ENCODE measurements at places on chromosomes 6 and 20. TPM values are rescaled to one million over a fixed set of nuclear protein-coding genes. Genes with fewer than 3 reads are reported as not detected.
A peak's percentile ranks its signal among the peaks of the same experiment; 100 is the strongest.

GRCh38 chr20:63457737-63458136 is 14.7 kb downstream of the KCNQ2 start:
- H3K4me1 ChIP-seq = peaks cover 25% of the 10 kb centered on the region
- no peaks in the 10 kb centered on the region for H3K36me3 ChIP-seq
- H3K27me3 ChIP-seq = no peaks in the 10 kb centered on the region

DNA sequence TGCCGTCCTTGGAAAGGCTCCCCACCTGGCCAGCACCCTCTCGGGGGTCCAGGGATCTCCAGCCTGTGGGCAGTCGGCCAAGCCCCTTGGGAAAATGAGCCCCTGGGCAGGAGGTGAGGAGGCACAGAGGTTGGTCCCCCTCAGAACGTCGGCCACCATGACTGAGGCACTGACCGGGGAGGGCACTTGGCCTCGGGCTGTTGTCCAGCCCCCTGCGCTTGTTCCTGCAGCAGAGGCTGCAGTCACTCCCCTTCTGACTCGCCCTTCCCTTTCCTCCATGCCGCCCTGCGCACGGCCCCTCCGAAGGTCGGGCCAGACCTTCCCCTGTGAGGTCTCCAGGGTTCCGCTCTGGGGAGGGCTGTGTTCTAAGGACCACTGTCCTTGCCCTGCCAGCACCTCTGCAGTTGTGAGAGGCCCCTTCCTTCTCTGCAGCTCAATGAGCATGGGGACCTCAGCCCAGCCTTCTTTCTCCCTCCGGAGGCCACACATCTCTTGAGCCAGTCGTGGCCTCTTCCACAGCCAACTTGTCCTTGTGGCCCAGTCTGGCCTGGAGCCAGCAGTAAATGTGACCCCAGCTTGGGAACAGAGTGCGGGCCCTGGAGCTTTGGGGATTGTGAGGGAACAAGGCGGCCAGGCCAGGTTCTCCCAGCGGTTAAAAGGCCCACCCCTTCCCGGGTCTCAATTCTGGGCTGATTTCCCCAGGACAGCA is 195.5 kb downstream of the DLL1 start:
- peaks cover 42% of the 10 kb centered on the region for H3K27me3 ChIP-seq
- no peak for DNase-seq
- peaks cover 10% of the 10 kb centered on the region for H3K4me1 ChIP-seq
- H3K4me3 ChIP-seq = no peak overlapping the region
- no peaks in the 10 kb centered on the region for H3K36me3 ChIP-seq

GRCh38 chr20:44643596-44644229 is 7.8 kb downstream of the ADA start:
- no peak overlapping the region for H3K27ac ChIP-seq
- no peak overlapping the region for H3K4me3 ChIP-seq
- H3K27me3 ChIP-seq = no peaks in the 10 kb centered on the region
- no peak for DNase-seq

DNA sequence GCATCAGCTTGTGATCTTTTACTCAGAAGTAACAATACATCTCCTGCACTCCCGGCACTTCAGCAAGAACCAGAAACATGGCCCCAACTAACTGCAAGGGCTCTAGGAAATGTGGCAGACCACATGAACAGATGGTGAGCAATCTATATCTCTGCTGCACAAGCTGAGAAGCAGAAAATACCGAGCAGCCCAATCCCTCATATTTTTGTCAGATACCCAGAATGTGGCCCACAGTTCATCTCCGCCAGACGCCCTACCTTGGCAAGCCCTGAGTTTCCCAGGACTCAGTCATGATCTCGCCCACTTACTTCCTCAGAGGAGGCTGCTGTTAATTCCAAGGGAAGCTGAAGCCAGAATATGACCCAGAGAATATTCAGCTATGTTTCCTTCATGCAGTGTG is 63.1 kb upstream of the PHACTR1 start:
- H3K4me1 ChIP-seq = peaks cover 10% of the 10 kb centered on the region
- H3K27me3 ChIP-seq = no peaks in the 10 kb centered on the region
- H3K36me3 ChIP-seq = peaks cover 2% of the 10 kb centered on the region
- no peak overlapping the region for H3K4me3 ChIP-seq

DNA sequence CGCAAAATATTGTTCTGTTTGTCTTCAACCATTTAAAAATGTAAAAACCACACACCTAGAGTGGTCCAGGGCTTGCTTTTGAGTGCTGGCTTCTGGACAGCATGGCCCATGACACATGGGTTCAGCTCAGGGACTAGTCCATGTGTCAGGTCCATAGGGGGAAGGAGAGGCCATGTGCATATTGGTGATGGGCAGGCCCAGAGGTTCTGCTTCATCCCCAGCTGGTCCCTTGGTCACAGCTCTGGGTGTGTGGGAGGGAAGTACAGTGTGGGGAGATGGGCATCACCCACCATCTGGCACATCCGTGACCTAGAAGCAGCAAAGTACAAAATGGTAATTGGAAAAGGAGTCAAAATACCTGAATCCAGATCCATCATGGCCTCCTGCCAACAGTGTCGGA is 50.7 kb downstream of the STK35 start:
- H3K36me3 ChIP-seq = no peaks in the 10 kb centered on the region
- H3K4me1 ChIP-seq = no peaks in the 10 kb centered on the region
- no peak overlapping the region for H3K27ac ChIP-seq
- no peak for DNase-seq

GRCh38 chr6:39197521-39197920 is 31.8 kb downstream of the KCNK5 start:
- no peaks in the 10 kb centered on the region for H3K27me3 ChIP-seq
- H3K4me3 ChIP-seq = no peak overlapping the region
- peaks cover 34% of the 10 kb centered on the region for H3K36me3 ChIP-seq

DNA sequence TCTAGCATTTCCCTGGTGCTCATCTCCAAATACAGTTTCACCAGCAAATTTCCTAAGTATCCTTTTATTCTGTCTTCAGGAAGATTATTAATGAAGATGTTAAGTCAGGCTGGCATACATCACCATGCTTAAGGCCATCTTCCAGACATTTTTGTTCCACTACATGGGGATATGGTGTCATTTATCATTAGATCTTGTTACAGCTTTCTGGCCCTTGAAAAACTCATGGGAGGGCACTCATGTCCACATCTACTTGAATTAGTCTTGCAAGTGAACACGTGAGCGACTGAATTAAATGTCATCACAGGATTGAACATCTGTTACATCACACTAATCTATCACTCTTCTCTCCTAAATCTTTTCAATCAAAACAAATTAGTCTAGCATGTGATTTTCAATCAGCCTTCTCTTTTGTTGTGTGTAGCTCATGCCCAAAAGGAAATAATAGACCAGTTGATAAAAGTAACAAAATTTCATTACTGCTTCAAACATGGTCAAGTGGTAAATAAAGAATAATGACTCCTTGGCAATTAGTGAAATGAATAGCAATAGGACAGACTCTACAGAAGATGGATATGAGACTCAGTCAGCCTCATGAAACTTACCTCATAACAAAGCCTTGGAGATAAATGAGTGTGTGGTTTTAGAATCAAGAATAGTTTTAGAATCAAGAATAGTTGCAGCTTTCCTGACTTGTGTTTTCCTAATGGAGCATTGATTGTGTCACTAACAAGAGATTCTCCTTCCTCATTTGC is 80.5 kb downstream of the MTFR2 start:
- H3K4me3 ChIP-seq = no peak overlapping the region
- no peak overlapping the region for H3K27ac ChIP-seq
- H3K4me1 ChIP-seq = no peaks in the 10 kb centered on the region

DNA sequence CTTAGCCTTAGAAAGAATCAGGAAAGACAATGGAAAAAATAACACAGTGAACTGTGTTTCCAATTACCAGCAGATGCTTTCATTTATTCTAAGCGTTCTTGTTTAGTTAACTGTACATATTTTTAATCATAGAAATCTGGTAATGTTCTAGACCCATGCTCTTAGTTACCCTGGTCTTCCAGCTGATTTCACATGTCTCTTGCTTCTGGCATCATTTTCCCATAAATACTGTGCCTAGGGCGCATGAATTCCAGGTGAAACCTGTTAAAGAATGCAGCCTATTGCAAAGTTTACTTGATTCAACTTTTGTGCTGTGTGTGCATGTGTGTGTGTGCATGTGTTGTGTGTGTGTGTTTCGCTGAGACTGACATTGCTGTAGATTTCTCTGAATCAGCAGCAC is 178.6 kb downstream of the PDE7B start:
- no peak overlapping the region for H3K4me3 ChIP-seq
- H3K27me3 ChIP-seq = no peaks in the 10 kb centered on the region
- no peaks in the 10 kb centered on the region for H3K36me3 ChIP-seq
- H3K27ac ChIP-seq = no peak overlapping the region

GRCh38 chr20:32898729-32899128 is 40.0 kb downstream of the EFCAB8 start:
- no peaks in the 10 kb centered on the region for H3K36me3 ChIP-seq
- no peaks in the 10 kb centered on the region for H3K27me3 ChIP-seq
- no peak overlapping the region for H3K4me3 ChIP-seq

DNA sequence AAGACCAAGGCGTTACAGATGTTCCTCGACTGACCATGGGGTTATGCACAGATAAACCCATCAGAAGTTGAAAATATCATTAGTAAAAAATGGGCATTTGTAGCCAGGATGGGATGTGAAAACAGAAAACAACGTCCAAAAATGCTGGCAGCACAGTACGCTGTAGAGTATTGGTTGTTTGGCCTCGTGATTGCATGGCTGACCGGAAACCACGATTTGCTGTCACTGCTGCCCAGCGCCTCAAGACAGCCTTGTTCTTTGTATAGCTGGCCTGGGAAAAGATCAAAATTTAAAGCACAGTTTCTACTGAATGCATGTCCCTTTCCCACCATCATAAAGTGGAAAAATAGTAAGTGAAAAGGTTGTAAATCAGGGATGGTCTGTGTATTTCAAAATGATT is 41.9 kb downstream of the MTHFD1L start:
- H3K27ac ChIP-seq = no peak overlapping the region
- peaks cover 17% of the 10 kb centered on the region for H3K36me3 ChIP-seq
- H3K4me1 ChIP-seq = peaks cover 25% of the 10 kb centered on the region
- H3K4me3 ChIP-seq = no peak overlapping the region

DNA sequence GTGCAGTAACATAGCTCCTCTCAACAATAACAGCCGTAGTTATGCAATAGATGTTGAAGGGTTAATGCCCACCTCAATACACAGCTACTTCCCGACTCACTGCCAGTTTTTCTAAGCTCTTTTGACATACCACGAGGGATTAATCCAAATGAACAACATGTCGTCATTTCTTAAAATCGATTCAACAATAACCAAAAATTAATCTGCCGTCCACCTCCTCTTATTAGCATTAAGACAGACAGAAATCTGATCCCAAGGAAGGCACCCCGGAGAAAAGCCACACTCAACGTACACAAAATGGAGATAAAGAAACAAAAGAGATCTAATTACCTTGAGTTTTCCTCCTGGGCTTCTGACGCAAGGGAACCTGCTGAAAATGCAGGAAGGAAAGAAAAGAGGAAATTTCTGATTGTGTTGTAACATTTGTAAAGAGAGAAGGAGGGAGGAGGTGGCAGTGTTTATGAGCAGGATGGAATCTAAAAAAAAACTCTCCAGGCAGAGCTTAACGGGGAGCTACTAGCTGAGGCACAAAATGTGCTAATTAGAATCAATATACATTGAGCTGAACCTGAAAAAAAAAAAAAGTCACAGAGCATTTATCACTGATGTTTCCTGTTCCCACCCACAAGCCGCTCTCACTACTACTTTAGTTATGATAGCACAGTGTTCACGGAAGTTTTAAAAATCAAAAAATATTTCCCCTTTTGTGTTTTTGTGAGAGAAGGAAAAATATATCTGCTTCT is 109.3 kb downstream of the IPCEF1 start:
- peaks cover 8% of the 10 kb centered on the region for H3K4me1 ChIP-seq
- H3K27ac ChIP-seq = no peak overlapping the region
- H3K27me3 ChIP-seq = no peaks in the 10 kb centered on the region
- peak overlapping the region; percentile 4 for H3K4me3 ChIP-seq

The CD2AP gene
- total RNA-seq = 12.5 TPM

The BHLHE23 gene
- total RNA-seq = not detected

The APCDD1L gene
- total RNA-seq = not detected
